NCI-H1436 treated with DMSO at 0.1 percent for 48 hours (cell line): ENCODE measurements at places on chromosomes 12 and 14.

GRCh38 chr14:58677996-58678395, 40.2 kb downstream of the DACT1 start:
- no peak for DNase-seq

DNA sequence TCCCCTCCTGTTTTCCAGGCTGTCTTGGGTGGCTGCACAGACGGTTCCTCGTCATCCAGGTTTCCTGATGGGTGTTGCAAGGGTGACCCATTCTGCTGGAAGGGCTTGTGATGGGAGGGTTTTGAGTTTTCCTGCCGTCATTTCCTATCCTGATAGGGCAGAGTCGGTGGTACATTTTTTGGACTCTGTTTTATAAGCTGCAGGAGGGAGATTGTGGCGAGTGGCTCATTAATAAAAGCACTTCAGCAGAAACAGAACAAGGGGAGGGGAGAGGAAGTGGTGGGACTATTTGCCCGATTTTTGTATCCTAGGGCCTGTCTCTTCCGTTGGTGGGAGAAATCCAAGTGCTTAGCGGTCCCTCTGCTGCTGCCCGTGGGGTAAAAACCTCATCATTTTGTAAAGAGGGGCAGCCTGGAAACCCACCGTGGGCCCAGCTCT, 40.0 kb downstream of the TSPAN9 start:
- DNase-seq: no peak

GRCh38 chr14:94805680-94806288, 35.9 kb upstream of the GSC start:
- DNase-seq: no peak

DNA sequence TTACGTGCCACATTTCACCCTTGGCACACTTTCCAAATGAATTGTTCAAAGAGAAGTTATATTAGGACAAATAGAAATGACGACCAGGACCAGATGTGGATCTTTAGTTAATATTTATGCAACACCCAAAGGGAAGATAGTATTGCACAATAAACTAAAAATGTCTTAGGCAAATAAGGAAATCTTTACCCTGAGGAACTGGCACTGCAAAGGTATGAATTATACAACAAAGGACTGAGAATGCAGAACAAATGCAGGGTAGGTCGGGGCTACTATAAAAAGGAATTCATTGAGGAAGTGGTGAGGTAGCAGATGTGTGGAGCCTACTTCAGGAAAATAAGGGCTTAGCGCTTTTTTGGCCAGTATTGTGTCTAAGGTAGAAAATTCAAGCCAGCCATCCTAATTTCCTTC, 3.9 kb upstream of the TMTC2 start:
- no peak for DNase-seq

- no peak for DNase-seq
These were observed 589.3 kb upstream of the TMEM132C start for GRCh38 chr12:127677537-127678131.

DNA sequence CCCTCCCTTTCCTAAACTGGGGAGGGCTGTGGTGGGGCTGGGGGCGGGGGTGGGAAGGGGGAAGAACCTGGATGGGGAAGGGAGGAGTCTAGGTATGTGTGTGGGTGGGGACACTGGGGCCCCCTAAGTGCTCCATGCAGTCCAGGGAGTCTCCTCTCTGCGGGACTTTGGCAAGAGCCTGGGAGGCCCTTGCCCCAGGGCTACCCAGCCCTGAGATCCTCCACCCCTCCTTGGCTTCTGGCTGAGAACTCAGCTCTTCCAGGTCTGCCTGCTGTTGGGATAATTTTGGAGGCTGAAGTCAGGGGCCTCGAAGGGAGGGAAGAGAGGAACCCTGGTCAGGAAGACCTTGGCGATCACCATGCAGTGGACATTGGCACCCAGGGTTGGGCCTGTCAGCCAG, 2.2 kb upstream of the DLK1 start:
- no peak for DNase-seq

DNA sequence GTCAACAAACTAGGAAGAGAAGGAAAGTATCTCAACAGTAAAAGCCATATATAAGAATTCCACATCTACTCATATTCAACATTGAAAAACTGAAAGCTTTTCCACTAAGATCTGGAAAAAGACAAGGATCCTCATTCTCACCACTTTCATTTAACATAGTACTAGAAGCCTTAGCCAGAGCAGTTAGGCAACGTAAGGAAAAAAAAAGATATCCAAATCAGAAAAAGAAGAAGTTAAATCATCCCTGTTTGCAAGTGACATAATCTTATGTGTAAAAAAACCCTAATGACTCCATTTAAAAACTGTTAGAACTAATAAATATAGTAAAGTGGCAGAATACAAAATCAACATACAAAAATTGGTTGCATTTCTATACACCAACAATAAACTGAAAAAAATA, 426.2 kb downstream of the BCAT1 start:
- DNase-seq: no peak

DNA sequence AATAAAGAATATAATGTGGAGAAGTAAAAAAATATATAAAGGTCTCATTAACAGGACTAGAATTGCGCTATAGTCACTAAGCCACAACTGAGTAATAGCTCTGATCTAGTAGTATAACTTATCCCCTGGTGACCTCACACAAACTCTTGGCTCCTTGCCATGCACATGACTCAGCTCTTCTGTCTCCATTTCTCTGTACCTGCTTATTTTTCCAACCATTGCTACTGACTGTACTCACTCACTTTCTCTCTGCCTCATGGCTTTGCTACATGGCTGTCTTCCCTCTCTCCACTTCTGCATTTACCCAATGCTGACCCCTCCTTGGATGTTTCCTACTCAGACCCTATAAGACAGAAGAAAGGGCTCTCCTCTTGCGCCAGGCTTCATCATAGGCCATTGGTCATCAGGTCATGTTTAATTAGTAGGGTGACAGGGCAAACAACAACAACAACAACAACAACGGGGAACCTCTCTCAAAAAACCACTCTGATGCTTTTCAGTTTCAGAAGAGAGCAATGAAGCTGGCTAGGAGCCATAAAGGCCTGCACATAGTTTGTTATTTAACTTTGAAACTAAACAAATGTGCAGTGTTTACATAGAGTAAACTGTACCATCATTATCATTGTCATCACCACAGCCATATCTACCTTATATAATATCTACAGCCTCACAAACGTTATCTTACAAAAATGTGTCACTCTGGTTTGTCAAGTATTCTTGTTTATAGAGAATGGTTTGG, 25.6 kb upstream of the KRAS start:
- DNase-seq: peak; percentile 9

- no peak for DNase-seq
These were observed 91.6 kb upstream of the BTG1 start for GRCh38 chr12:92237262-92237661.

GRCh38 chr12:130559806-130560205, 156.3 kb downstream of the RIMBP2 start:
- no peak for DNase-seq

DNA sequence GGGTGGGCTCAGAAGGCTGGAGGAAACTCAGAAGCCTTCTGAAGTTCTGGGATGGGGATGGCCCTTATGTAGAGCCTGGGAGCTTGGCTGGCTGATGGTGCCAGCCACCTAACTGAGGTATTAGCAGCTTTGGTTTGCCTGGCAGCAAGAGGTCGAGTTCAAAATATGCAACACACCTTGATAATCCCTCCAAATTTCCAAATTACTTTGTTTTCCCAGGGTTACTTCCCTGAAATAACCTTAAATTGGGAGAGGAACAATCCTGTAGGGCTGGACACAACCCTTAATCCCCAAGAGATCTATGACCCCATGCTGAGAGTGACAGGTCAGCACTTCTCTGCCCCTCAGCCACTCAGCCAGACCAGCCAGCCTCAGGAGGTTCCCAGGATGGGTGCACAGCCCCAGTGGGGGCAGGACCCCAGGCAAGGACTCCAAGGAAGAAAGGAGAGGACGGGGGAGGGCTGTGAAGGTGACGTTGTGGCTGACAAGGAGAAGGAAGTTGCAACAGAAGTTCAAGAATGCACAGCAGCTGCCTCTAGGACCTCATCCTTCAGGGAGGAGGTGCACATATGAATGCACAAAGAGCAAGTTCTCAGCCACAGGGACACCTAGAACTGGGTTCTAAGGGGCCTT, 18.6 kb upstream of the KRT77 start:
- DNase-seq: no peak

- DNase-seq: no peak
These were observed 46.1 kb downstream of the DDX11 start for GRCh38 chr12:31119803-31120211.

GRCh38 chr12:65278576-65279368, at the start of gene MSRB3:
TSS of gene MSRB3 (plus strand) at chr12:65278683. CDS start at chr12:65308580, 29,897 bp downstream.
- no peak for DNase-seq

GRCh38 chr12:69966839-69967238, 141.8 kb downstream of the MYRFL start:
- no peak for DNase-seq

- no peak for DNase-seq
These were observed 166.1 kb upstream of the KRR1 start for GRCh38 chr12:75677522-75677921.

DNA sequence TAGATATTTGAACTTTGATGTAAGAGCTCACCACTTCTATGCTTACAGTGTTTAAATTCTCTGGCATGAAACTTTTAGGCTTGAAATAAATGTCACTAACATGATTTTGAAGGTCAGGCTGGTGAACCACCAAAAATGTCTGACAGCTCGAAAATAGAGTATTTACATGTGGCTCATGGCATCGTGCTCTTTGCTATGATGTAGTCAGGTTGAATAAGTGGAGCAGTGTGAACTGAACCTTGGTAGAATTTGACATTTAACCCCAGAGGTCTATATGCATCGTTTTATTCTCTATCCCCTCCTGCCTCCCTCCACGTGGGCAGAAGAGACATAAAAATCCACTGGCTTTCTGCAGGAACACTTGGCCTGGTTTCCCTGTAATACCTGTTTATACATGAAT, 369.7 kb upstream of the ATP2B1 start:
- no peak for DNase-seq

DNA sequence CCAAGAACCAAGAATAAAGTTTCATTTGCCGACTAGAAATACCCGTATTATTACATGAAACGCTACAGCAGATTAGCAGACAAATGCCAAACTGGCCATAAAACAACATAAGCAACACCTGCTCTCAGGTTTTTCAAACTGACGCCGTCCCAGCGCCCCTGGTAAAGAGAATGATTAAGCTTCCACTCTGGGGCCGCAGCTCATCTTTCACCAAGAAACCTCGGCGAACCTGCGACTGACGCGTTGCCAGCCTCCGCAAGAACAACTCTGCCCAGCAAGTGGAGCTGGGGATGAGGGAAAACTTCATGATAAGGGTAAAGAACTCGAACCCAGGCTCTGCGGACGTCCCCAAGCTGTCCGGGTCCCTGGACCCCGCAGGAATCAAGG, 530 bp downstream of the ARL1 start:
- no peak for DNase-seq

GRCh38 chr12:76591476-76591875, 31.9 kb upstream of the OSBPL8 start:
- no peak for DNase-seq

DNA sequence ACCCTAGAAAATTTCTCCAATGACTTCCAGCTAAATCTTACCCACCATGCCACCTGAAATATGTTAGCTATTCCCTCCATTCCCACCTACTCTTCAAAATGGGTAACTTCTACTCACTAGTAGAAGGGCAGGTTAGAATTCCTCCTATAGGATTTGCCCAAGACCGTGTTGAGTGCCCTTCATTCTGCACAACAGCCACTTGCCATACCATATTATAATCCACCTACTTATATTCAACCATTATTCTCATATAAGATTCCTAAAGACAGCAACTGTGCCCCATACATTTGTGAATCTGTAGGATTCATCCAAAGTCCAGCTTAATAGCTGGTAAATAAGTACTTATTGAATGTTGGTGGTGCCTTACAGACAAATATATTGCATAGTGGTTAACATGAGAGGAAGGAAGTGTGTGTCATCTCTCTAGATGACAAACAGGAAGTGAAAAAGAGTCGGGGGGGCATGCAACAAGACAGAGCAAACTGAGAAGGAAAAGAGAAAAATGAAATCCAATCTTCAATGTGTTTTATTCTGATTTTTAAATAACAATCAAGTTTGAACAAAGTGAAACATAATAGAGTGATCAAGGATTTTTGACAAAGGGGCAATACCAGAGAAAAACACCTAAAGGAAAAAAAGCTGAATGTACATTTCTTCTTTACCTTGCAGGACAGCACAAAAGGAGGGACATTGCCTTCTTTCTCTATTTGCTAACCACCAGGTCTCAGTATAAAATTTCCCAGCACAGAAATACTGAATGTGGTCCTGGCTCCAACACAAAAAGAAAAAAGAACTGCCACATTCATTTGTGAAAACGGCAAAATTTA, 389.3 kb upstream of the USP15 start:
- DNase-seq: no peak

DNA sequence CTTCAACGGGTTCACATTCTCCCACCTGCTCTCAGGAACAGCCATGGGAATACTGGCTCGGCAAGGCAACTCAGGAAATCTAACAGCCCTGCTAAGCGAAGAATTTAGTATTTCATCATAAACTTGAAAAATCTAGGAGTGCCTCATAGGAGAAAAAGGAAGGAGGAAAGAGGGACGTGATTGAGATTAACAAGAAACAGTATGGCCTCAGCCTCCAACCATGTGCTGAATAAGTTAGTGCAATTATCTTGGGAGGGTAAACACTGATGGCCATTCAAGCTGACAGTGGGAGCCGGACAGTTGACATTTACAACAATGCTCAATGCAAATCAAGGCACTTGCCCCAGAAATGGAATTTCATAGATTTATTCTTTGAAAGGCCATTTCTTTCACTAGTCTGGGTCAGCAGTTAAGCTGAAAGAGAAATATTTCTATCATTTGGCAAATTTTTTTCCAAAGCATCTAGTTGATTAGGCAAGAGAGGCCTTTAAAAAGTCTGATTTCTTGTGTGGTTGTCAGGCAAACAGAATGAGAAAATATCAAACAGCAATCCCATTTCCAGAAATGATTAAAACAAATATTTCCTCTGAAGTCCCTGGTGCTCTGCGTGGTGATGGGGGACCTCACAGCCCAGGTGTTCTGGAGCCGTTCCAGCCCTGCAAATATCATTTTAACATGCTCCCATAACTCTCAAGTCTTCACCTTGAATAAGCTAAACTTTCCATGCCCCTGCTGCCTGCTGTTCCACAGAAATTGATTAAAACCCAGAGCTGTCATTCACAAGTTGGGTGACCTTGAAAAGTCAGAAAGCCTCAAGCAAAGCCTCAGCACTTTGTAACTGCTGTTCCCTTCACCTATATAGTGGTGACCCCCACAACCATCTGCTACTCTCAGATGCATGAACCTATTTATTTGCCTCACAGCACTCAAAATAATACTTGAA, 121.6 kb downstream of the PHLDA1 start:
- DNase-seq: no peak

- DNase-seq: no peak
These were observed 2.0 kb downstream of the GARIN6 start for GRCh38 chr12:99649551-99649950.

- no peak for DNase-seq
These were observed 3.1 kb downstream of the PYGL start for GRCh38 chr14:50941151-50941550.

DNA sequence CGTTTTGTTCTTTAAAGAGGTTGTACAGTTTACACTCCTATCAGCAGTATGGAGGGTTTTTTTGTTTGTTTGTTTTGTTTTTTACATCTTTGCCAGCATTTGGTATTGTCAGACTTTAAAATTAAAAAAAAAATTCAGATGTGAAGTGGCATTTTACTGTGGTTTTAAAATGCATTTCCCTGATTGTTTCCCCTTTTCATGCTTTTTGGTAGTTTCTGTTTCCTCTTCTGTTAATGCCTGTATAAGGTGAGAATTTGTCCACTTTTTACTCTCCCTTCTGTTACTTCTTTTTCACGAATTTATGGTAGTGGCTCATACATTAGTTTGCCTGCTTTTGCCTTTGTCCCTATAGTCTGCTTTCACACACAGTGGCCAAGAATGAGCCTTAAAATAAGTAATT, 36.6 kb downstream of the MNAT1 start:
- no peak for DNase-seq

GRCh38 chr12:31877884-31878283, 81.3 kb upstream of the RESF1 start:
- DNase-seq: no peak
